NCI-H1417 (cell line): ENCODE measurements at places on chromosomes 7 and 10.
A peak's percentile ranks its signal among the peaks of the same experiment; 100 is the strongest.

- no peak for DNase-seq
Observed at GRCh38 chr10:59965899-59966650, 59.7 kb upstream of the CCDC6 start.

- DNase-seq = no peak
Observed at GRCh38 chr10:119703903-119704508, 21.8 kb upstream of the INPP5F start.

- DNase-seq = no peak
Observed at GRCh38 chr7:134613623-134614347, 32.9 kb upstream of the BPGM start.

- DNase-seq = no peak
Observed at GRCh38 chr10:66924674-66925345, 1.0 kb upstream of the LRRTM3 start.

GRCh38 chr7:138388673-138389491 is 71.2 kb upstream of the TRIM24 start:
- no peak for DNase-seq

DNA sequence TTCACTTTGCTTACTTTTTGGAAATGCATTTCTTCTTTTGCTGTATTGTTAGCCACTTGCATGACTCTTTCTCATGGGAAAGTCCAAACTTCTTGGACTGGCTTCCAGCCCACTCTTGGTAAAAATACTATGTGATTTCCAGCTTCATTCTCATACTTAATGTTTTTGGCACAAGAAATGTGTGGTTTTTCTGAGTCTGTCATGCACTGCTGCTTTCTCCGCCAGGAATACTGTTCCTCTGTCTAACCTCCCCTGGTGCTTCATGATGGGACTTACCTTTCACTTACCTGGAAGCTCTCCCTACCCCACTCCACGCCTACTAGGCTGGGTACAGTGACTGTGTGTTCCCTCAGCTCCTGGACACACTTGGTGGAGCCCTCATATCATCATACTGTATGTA is 18.7 kb downstream of the MGAM2 start:
- no peak for DNase-seq

DNA sequence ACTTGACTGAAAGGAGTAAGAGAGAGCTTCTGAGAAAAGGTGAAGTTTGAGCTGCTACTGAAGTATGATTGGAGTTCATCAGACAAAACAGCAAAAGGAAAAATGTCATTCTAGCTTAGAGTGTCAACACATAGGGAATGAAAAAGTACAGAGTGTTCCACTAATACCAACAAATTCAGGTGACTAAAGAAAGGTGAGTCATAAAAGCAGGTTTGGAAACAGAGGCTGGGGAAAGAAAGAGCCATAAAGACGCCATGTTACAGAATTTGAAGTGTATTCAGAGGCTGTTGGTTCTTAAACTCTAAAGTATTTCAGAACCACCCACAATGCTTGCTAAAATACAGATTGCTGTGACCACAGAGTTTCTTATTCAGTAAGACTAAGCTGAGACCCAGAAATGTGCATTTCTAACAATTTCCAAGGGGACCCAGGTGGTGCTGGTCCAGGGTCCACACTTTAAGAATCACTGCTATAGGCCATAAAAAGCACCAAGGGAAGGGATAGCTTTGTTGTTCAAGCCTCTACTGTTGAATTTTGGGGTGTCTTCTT is 143.1 kb downstream of the ELAPOR2 start:
- no peak for DNase-seq

DNA sequence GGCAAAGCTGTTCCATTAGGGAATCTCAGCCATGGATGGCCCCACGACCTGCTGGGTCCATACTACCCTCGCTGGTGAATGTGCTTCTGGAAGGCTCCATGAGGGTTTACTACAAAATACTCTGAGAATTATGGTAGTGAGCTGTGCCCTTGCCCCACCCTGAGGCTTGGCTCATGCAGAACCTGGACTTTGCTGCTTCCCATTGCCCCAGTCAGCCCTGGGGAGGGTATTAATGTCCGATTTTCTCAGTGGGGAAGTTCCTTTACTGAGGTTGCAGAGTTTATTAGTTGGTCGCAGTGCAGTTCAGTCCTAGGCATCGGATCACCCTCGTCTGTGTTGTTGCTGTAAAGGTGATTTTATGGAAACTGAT is 310.1 kb downstream of the WDR37 start:
- no peak for DNase-seq

- DNase-seq = no peak
Observed at GRCh38 chr7:66790196-66790595, 49.7 kb downstream of the RABGEF1 start.

DNA sequence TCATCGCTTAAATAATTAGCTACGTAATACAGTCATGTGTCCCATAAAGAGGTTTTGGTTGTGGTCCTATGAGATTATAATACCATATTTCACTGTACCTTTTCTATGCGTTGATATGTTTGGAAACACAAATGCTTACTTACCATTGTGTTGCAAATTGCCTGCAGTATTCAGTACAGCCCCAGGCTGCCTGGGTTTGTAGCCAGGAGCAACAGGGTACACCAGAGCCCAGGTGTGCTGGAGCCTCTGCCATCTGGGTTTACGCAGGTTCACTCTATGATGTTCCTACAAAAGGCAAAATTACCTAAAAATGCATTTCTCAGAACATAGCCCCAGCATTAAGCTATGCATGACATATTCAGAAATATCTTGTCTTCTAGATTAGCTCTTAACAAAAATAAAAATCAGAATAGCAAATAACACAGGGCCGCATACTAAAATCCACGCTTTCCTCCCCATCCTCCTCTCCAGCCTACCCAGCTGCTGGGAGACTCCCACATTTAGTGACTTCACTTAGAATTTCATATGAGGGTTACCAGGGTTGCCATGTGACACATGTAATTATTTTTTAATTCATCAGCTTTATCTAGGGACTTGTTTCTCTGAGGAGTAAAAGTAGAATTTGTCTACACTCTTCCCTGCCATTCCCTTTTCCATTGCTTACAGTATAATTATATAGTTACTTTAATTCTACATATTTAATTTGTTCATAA is 559.0 kb upstream of the ADARB2 start:
- no peak for DNase-seq

DNA sequence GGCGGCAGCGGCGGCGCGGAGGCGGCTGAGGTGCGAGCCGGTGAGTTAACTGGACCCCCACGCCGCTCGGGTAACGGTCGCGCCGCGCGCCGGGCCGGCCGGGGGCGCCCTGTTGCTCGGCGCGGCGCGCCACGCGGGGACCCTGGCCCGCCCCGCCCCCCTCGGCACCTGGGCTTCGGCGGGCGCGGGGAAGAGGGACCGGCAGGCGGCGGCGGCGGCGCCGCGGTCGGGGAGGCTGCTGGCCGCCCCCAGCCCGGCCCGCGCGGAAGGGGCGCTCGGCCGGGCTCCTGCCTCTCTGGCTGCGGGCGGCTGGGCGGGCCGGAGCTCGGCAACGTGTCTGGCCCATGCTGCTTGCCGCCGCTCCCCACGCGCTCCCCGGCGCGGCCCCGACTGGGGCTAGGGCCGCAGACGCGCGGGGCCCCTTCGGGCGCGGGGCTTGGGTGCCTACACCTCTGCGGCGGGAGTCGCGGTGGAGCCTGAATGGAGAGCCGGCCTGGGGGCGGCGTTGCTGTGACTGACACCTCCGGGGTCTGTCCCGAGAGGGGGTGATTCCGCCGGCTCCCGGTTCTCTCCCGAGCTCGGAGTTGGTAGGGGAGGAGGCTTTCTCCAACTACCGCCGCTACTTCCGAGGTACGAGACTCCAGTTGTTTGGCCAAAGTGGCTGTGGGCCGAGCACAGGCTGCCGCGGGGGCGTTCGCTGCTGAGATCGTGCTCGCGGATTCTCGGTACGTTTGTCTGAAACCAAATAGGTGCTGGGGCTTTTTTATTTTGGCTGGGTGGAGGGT is 494 bp downstream of the PALS2 start:
- DNase-seq = peak; percentile 55

- no peak for DNase-seq
Observed at GRCh38 chr10:93420091-93420490, 62.0 kb downstream of the MYOF start.

- no peak for DNase-seq
Observed at GRCh38 chr7:133646472-133647315, 393.8 kb downstream of the EXOC4 start.

DNA sequence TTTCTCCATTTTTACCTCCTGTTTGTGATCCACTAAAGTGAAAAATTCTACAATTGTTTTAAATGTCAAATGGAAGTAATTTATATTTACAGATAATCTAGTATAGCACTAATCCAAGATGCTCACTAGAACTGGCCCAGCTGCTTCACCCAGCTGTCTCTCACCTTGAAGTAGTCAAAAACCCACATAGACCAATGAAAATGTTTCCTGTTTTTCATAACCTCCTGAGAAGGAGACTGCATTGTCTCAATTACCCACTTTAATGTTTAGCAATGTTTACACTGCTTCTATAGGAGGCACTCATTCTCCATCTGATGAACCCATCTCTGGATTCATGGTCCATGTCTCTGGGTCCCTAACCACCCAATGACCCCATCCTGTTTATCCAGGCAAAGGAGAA is 56.1 kb upstream of the ADO start:
- no peak for DNase-seq

DNA sequence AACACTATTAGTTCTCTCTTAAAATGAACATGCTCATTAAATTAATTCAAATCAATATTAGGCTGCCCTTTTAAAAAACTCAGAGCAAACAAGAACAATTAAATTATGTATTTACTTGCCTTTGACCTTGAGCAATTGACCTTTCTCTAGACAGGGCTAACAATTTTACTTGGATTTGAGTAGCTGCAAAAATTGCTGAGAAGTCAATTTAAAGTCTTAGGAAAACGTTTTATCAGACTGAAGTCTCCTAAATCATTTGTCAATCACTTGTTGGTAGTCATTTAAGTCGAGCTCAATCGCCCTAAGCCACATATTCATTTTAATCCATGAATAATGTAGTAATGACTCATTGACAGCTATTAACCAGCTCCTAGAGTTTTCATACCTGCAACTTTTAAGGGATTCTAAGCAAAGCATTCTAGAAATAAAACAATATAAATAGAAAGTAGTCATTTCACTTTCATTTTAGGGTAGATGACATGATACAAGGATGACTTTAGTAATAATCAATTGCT is 84.9 kb upstream of the SEC61G start:
- DNase-seq = no peak

GRCh38 chr10:114357515-114357996 is 46.7 kb downstream of the AFAP1L2 start:
- no peak for DNase-seq

- DNase-seq = peak; percentile 51
Observed at GRCh38 chr7:141074162-141074991, 513 bp downstream of the TMEM178B start.

DNA sequence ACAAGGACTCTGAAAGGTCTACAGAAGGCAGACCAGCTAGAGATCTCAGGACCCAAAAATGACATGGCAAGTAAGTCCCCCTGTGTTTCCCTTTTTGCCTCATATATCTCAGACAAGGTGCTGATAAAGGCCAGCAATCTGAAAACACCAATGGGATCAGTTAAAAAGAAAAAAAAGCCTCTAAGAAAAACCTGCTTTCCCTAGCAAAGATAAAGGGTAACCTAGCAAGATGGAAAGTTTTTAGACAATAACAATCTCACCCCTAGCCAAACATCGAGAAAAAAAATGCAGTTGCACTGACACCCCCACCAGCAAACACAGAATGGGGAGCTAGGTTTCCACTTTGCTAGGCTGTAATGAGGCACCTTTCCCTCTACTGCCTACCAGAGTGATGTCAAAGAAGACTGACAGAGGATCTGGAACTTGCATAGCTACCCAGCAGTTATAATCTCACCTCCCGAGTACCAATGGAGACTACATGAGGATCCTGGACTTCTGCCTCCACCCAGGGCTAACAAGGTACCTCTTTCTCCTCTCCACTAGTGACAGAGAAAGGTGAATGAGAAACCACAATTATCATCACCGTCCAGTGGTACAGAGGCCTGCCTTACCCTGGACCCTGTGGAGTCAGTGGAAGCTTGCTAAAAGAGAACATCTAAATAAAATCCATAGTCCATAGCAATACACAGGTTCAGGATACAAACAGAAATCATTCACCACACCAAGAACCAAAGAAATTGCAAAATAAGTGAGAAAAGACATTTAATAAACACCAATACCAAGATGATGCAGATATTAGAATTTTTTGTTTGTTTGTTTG is 240.8 kb downstream of the ARHGAP12 start:
- DNase-seq = no peak

DNA sequence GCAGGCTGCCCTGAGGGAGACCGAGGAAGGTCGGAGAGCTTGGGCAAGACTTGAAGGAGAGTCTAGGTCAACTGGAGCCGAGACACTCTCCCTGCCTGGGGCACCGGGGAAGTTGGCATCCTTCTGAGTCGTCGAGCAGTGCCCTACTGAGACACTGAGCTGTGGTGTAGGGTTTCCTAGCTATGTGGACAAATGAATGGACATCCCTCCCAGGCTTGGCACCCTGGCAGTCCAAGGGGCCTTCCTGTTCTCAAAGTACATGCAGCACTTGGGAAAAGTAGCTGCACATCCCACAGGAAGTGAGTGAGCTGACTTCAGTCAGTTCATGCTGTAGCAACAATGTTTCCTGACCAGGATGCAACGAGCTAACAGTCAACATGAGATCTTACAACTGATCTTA is 57.2 kb upstream of the INPP5A start:
- DNase-seq = no peak

DNA sequence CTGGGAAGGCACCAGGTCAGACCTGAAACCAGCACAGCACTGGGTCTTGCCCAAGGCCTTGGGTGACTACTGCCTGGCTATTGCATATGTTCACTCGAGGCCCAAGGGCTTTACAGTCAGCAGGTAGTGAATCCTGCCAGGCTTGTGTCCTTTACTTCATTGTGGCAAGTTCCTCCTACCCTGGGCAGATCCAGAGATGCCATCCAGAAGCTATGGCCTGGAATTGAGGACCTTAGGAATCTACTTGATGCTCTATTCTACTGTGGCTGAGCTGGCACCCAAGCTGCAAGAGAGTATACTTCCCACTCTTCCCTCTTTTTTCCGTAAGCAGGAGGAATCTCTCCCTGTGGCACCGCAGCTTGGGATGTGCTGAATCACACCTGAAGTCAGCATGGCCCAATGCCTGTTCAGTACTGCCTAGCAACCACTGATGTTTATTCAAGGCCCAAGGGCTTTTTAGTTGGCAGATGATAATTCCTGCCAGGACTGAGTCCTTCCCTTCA is 246.7 kb upstream of the CTBP2 start:
- no peak for DNase-seq

GRCh38 chr7:83469076-83469475 is 179.9 kb downstream of the SEMA3E start:
- DNase-seq = no peak

GRCh38 chr7:74343281-74344131 is 54.3 kb downstream of the CLIP2 start:
- no peak for DNase-seq

DNA sequence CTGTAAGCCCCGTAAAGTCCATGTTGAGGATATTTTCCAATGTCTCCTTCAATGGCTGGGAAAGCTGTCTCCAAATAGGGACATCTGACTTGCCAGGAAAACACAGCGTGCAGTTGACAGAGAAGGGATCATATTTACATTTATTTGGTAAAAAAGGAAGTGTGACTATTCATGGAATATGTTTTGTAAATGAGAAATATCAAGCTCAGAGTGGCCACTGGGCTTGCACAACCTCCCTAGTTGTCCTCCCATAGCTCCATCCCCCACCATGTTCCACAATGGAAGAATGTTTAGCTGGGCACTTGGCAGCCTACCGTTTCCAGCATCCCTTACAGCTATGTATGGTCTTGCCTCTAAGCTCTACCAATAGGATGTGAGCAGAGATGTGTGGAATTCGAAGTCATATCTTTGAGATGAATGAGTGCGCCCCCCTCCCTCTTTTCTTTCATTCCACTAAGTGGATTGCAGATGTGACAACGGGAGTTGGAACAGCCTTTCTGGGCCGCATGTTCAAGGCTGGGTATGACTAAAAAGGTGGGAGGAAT is 306.6 kb upstream of the ZMIZ1 start:
- DNase-seq = no peak
